ENCODE measurements at places on chromosomes 1 and 21. TPM values are rescaled to one million over a fixed set of nuclear protein-coding genes. Genes with fewer than 3 reads are reported as not detected.

- DNase-seq: no peak
Observed at GRCh38 chr1:53203466-53203865, 6.8 kb downstream of the CPT2 start.

- no peak for DNase-seq
Observed at GRCh38 chr21:17371450-17371849, 141.4 kb upstream of the CXADR start.

- no peak for DNase-seq
Observed at GRCh38 chr1:76012341-76013205, 62.0 kb upstream of the ST6GALNAC3 start.

GRCh38 chr1:71357708-71358107 lies 276.9 kb upstream of the ZRANB2 start:
- no peak for DNase-seq

- peak; percentile 30 for DNase-seq
Observed at GRCh38 chr21:45370575-45370974, 34.4 kb upstream of the COL18A1 start.

DNA sequence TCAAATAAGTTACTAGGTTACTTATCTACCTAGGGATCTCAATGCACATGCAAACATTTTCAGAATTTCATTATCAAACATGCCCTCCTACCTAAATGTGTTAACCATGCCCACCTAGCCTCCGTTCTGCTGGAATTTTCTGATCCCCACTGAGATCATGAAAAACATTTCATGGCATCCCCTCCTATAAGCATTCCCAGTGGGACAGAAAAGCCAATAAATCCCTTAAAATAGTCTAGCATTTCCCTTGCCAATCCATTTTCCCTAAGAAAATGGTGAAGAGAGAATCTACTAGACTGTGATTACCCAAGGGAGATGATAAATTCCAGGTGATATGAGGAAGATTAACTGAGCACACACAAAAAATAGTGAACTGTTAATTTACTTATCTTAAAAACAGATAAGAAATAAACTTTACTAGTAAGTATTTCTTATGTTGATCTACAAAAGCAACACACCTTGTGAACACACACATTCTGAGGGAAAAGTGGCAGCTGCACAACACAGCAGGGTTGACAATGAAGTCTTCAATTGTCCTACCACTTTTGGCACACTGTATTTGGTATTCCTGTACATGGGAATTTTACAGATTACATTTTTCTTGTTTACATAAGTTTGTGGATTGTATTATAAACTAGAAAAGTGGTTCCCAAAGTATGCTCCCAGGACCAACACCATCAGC lies 49.6 kb downstream of the ARID4B start:
- no peak for DNase-seq

GRCh38 chr1:65434255-65434654 lies 13.8 kb downstream of the LEPR start:
- no peak for DNase-seq

GRCh38 chr1:167454304-167454893 lies 63.9 kb downstream of the CD247 start:
- DNase-seq: no peak

- DNase-seq: no peak
Observed at GRCh38 chr1:59089922-59090457, 206.9 kb upstream of the FGGY start.

- DNase-seq: no peak
Observed at GRCh38 chr1:234851450-234852438, 241.8 kb upstream of the IRF2BP2 start.

DNA sequence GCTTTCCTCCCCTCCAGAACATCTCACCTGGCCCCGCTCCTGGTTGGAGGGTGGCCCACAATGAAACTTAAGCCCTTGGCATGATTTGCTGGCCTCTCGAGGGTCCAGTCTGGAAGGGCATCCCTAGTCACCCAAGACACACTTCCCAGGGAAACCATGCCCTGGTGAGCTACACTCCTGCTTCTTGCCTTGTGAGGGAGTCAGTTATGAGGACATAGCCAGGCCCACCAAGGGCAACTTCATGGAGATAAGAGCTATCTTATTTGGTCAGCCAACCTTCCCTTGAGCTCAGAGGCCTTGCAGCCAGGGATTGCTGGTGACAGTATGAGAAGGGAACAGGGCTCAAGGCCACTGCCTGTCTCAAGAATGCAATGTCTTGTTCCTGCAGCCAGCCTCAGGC lies 9.7 kb downstream of the TNR start:
- no peak for DNase-seq

GRCh38 chr1:115732316-115732715 lies 36.2 kb downstream of the CASQ2 start:
- DNase-seq: no peak

DNA sequence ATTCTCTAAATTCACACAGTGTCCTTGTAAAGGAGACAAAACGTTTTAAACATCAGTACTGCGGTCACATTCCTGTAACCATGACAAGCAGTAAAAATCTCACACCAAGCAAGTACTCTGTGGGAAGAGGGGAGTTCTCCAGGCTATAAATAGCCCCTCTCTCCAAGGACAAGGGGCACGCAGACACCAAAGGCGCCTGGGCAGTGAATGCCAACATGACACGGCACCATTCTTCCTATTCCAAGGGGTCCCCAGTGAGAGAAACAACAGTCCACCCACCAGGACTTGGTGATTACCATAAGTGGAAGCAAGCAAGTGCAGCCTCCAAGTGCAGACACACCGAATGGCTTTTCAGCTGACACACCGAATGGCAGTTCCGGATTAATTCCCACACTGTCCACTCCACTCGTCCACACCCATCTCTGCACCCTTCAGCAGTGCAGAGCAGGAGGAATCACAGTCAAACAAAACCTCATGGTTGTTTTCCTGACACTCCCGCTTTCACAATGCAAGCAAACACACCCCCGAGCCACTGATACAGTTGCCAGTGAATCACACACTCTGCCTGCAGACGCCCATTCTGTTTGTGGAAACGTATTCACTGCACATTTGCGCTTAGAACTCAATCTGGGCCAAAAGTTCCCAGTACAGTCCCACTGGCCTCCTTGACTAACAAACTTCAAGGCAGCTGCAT lies 1.8 kb downstream of the PTTG1IP start:
- DNase-seq: peak; percentile 19

DNA sequence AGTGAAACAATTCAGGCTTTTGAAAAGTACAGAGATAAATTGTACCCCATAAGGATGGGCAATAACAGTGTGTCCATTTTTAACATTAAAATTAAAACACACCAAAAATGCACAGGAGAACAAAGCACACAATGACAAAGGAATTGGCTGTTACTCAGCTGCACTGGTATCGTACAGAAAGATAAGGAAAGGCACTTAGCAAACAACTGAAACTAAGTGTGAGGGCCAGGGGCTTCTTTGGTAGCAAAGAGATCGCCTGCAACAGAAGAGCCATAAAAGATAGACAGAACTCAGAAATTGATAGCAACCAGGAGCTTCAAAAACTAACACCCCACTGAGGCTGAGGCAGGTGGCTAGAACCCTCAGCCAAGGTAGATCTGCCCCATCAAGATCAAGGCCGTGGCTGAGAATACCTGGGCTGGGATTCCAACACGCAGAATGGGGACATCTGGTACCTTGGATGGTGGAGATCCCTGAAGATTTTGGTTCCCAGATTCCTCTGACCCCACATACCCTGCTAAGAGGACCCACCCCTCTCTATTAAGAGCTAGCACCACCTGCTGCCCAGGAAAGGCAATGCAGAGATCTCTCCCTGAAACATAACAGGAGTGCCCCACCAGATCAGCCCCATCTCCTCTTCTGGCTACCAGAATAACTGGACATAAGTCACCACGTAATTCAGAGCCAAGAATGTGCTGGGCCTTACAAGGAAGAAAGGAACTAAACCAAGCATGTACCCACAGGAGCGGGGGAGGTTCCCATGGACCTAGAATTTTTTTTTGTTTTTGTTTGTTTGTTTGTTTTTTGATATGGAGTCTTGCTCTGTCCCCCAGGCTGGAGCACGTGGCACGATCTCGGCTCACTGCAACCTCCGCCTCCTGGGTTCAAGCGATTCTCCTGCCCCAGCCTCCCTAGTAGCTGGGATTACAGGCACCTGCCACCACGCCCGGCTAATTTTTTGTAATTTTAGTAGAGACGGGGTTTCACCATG lies 16.2 kb downstream of the PLEKHO1 start:
- no peak for DNase-seq

DNA sequence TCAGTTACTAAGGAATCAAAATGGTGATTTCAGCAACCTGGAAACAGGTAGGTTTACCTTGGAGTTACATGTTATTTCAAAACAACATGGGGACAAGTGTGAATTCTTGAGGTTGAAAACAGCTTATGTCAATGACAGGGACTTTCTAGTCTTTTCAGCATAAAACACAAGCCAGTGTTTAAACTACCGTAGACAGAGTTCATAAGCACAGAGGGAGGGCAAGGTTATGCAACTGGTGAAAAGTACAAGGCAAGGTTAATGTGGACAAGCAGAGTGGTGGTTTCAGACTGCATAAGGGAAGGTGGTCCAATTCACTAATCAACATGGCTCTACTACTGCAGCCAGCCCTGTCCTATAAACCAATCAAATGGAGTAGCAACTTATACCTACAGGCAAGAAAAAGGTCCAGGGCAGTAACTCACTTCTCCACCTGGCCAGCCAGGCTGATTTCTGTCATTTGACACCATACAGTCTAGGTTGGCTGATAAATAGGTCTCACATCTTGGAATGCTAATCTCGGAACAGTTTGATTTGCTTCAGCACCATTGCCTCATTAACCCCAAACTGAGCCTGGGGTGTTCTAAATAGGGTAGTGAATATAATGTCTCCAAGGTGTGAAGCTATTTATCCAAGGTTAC lies 250.3 kb upstream of the PROX1 start:
- no peak for DNase-seq

GRCh38 chr1:186703209-186703766 lies 23.1 kb upstream of the PTGS2 start:
- DNase-seq: no peak

- no peak for DNase-seq
Observed at GRCh38 chr1:109056064-109056463, 14.2 kb upstream of the WDR47 start.

GRCh38 chr1:5967351-5968160 lies 24.7 kb downstream of the NPHP4 start:
- peak; percentile 77 for DNase-seq

DNA sequence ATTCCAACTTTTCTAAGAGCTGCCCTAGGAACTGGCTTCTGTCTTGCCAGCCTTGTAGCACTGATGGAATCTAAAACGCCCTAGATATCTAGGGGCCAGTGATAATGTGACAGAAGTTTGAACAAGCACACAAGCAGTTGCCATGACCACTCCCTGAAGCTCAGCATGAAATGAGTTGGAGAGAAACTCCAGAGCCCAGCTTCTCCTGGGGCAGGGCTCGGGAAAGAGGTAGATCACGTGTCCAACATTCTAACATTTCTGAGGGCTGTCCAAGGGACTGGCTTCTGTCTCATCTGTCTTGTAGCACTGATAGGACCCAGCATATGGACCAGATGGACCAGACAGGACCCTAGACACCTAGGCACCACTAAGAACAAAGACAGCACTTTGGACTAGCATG lies 37.9 kb downstream of the OMA1 start:
- no peak for DNase-seq

- no peak for DNase-seq
Observed at GRCh38 chr1:96116731-96117130, 604.9 kb upstream of the PTBP2 start.

DNA sequence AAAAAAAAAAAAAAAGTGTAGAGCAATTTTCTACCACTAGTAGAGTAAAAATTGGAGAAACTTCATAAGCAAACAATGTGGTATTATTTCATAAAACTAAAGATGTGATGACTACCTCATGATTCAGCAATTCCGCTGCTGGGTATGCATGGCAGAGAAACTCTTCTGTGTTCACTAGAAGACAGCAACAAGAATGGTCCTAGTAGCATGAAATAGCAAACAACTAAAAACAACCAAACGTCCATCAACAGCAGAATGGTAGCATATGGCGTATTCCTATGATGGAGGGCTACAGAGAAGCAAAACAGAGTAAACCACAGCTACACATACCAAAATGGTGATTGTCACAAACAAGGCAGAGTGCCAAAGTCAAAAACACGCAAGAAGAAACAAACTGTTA lies 18.9 kb downstream of the HTR1D start:
- DNase-seq: no peak

The FMO4 gene
- polyA plus RNA-seq: 8.0 TPM

The RAB42 gene
- 1.3 TPM for polyA plus RNA-seq

The SYF2 gene
- 141 TPM for polyA plus RNA-seq

The PARK7 gene
- polyA plus RNA-seq: 241 TPM

The CELA2B gene
- polyA plus RNA-seq: not detected

The PTGFR gene
- 42.6 TPM for polyA plus RNA-seq

The RXFP4 gene
- not detected for polyA plus RNA-seq

The RORC gene
- 0.48 TPM for polyA plus RNA-seq

The KCNA2 gene
- 0.62 TPM for polyA plus RNA-seq

All from ovary (tissue), 10 donors.